ENCODE measurements at places on chromosomes 13 and 19.

- peak; percentile 52 for DNase-seq
These were observed 65.8 kb upstream of the STARD13 start for GRCh38 chr13:33351319-33351718.

- DNase-seq: no peak
These were observed 13.8 kb downstream of the BIVM start for GRCh38 chr13:102812611-102813287.

DNA sequence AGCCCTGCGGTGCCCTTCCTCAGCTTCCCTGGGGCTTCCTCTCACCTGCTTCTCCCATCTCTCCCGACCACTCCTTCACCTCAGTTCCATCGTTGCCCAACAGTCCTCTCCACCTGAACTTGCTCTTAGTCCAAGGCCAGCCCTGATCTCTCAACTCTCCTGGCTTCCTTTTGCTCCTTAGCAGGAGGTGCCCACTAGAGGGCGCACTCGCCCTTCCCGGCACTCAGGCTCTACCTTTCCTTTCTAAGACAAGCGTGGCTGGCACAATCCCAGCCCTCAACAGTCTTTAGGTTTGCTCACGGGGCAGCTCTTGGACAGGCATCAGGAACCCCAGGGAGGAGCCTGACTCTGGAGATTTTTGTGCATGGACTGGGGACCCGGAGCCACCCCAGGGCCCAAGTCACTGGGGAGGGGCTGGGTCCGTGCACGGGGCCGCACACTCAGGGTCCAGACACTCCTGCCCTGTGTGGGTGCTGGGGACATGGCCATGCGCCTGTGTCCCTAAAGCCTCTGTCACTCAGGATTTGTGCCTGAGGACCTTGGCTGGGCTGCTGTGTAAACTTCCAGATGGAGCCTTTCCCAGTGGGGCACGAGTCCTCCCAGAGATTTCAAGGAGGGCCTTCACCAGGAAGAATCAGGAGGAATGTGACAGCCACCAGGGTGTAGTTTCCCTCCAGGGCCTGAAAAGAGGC lies 12.1 kb upstream of the CEACAM8 start:
- DNase-seq: peak; percentile 39

DNA sequence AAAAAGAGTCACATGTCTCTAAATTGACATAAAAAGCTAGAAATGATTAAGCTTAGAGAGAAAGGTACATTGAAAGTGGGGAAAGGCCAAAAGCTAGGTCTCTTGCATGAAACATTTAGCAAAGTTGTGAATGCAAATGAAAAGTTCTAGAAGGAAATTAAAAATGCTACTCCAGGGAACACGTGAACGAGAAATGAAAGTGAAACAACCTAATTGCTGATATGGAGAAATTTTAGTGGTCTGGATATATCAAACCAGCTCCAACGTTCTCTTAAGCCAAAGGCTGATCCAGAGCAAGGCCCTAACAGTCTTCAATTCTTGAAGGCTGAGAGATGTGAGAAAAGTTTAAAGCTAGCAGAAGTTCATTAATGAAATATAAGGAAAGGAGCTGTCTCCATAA lies 419.8 kb downstream of the SLITRK6 start:
- no peak for DNase-seq

DNA sequence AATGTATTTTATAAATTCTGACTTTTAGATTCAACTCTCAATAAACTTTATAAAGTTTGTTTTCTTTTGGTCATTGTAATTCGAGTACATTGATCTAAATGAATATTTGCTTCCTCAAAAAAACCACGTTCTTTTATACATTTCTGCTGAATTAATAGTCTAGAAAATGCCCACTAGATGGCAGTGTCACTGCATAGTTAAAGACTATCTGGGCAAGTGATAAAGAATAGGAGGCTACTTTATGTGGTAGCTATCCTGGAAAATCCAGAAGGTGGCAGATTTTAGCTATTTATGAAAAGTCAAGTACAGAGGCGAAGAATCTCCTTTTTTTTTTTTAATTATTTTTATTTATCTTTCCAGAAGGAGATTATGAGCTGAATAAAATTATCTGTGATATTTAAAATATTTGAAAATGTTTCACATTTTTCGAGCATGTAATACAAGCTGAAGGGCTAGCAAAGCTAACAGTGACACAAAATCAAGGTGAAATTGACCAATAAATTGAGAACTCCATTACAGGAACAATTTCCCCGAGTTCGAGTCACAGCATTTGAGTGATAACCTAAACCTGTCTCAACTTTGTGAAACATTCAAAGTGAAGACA lies 221.8 kb downstream of the OLFM4 start:
- DNase-seq: peak; percentile 21
